ENCODE measurements at places on chromosomes 4 and X.

GRCh38 chr4:83146841-83147240 lies 32.3 kb upstream of the PLAC8 start:
- no peak for DNase-seq

DNA sequence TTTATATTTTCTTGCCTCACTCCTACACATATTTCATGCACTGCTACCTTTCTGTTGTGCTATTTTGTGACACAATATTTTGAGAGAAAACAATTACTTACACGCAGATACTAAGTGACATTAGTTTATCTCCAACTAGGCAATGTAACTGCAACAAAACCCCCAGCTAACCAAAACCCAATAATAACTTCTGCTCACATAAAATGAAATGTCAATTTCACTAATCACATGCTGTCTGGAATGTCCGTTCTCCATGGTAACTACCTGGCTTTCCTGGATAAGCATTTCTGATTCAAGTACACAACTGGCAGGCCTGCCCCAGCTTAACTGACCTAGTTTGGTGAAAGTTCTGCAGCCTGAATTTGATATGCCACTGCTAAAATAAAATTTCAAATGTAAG lies 313.5 kb downstream of the TMA16 start:
- no peak for DNase-seq

- no peak for DNase-seq
These were observed 106.6 kb downstream of the NSUN7 start for GRCh38 chr4:40856277-40856839.

DNA sequence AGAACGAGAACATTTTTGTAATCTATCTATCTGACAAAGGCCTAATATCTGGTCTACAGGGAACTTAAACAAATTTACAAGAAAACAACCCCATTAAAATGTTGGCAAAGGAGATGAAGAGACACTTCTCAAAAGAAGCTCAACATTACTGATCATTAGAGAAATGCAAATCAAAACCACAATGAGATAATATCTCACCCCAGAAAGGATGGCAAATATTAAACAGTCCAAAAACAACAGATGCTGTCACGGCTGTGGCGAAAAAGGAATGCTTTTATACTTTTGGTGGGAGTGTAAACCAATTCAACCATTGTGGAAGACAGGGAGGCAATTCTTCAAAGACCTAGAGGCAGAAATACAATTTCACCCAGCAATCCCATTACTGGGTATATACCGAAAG lies 2284.8 kb downstream of the ARAP2 start:
- DNase-seq: no peak

- no peak for DNase-seq
These were observed 44.1 kb upstream of the SH3RF1 start for GRCh38 chr4:169314906-169315305.

DNA sequence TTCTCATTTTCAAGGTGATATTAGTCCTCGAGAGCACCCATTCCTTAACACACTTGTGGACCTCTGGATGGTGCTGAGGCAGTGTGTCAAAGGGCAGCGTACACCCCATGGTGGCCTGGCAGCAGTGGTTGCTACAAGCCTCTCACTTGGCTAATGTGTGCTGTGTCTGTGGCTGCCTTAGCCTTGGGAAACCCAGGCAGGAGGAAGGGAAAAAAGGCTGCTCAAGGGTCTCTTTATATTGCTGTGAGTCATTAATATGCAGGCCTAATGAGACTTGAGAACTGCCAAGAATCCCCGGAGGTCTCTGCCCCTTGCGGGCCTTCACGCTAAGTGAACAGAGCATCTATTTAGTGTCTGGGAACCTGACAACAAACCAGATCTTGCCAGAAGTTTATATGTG lies 7.0 kb downstream of the PCDH10 start:
- DNase-seq: no peak

DNA sequence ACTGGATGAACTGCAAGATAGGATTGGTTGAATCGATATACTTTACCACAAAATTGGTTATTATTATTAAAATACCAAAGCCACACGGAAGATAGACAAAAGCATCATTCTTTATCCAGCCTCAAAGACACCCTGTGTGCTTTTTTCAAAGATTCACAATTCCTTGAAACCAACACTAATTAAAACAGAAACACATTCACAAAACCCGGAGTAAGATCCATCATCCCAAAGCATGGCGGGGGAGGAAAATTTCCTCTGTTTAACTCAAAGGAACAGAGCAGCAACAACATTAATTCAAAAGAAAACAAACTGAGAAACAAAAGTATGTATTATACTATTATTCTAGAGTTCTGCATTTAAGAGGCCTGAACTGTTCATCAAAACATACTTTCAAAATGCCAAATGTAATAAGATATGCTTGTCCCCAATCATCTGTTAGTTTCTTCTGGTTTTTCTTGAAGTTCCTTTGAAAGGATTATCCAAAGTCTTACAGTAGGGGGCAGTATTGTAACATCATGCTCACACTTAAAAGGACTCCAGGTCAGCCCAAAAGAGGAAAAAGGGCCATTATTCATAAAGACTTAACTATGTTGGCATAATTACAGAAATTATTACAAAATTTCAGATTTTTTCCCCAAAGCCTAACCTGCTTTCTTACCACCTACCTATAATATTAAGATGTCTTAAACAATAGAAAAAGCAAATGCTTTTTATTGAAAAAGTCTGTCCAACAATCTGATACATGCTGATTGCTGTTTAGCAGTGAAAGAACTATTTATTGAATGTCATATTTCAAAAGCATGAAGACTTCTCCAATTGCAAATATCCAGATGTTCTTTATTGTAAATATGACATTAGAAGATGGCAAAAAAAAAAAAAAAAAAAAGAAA lies 168.7 kb downstream of the SCFD2 start:
- DNase-seq: no peak

DNA sequence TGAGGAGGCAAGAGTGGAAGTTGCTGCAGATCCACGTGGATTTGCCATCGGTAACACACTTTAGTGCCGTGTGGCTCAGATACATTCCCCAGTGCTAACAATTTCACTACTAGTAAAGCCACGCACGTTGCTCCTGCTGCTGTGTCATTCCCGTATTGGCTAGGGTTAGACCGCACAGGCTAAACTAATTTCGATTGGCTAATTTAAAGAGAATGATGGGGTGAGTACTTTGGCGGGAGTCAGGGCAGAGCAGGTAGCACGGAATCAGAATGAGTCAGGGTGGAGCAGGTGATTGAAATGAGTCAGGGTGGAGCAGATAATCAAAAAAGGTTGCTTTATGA lies 1337.5 kb downstream of the FSTL5 start:
- DNase-seq: no peak

- DNase-seq: no peak
These were observed 473 bp upstream of the VAMP7 start for GRCh38 chrX:155880586-155881157.

DNA sequence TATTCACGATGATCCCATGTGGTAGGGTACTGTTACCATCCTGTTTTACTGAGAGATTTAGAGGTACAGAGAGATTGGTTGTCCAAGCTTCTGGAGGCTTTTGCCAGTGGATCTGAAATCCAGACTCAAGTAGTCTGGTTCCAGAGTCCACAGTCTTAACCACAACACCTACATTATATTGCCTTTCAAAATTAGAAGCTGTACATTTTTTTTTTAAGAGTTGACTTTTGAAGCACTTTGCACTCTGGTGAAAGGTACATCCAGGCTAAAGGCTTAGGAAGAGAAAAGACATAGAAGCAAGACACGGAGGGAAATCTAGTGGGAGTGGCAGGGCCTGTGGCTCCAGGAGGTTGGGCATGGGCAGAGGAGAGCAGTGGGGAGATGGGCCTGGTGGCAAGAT lies 122.1 kb downstream of the AFF1 start:
- DNase-seq: no peak

GRCh38 chr4:152073351-152074087 lies 312.7 kb upstream of the GATB start:
- DNase-seq: no peak

All from T-helper 1 cell (primary cell).